ENCODE measurements at places on chromosomes 6 and 20.

GRCh38 chr6:40251637-40252300 lies 317.5 kb upstream of the MOCS1 start:
- DNase-seq = no peak

DNA sequence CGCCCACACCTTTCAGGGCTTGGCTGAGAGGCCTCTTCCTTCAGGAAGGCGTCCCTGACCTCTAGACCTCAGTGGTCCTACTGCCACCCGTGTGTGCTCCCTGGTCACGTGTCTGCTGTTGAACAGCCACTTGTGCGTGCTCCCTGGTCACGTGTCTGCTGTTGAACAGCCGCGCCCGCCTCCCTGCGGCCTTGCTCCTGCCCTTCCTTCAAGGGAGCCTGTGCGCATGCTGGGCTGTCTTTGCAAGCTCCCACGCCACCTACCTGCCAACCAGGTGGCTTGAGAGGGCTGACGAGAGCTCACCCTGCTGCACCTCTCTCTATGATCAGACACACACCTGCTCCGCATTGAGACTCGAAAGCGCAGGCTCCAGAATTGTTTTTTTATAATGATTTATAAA lies 179.3 kb downstream of the BMP7 start:
- no peak for DNase-seq

GRCh38 chr6:7100072-7100752 lies 7.5 kb upstream of the RREB1 start:
- DNase-seq = no peak

- DNase-seq = no peak
These were observed 43.3 kb upstream of the MYB start for GRCh38 chr6:135137826-135138225.

DNA sequence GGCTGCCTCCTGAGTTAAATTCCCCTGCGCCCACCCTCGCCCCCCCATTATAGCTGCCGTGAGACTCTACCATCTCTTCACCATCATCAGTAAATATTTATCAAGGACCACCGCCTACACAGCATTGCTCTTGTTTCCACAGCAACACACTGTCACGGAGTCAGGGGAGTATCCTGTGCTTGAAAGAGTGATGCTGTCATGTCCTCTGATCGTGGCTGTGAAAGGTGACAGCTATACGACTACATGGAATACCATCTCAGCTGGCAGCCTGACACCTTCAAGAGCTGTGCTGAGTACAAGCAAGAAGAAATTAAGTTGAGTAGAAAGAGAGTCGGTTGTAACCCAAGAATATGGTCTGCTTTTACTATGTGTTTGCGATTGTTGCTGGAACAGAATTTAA lies 3.4 kb downstream of the PTPRT start:
- no peak for DNase-seq

DNA sequence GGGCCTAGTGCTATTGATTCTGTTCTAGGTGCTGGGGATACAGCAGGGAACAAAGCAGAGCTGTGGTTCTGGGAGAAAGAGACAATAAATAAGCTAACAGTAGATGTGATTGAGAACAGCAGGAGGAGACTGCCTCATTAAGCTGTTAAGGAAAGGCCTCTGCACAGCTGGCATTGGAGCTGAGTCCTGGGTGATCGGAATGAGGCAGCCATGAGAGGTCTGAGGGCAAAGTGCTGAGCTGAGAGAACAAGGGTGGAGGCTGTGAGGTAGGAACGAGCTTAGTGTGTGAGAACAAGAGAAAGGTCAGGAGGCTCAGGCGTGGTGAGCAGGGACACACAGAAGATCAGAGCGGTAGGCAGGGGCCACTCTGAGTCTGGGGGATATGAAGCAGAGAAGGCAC lies 18.3 kb downstream of the DDX27 start:
- DNase-seq = no peak

- no peak for DNase-seq
These were observed 21.2 kb downstream of the CUL9 start for GRCh38 chr6:43203029-43203717.

DNA sequence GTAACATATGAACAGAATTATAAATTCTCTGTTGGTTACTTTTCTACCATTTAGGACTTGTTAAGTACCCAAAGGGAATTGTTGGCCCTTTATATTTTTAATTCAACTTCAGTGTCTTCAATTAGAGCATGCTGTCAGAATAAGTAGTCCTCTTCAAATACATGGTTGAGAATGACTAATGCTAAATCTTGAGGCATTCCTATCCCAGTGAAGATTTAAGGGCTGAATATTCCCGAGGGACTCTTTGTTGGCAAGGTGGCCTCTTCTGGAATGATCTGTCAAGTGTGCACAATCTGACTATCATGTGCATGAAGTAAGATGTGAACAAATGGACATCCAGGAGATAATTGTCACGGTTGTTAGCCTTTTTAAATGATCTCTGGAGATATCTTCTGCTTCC lies 421.7 kb downstream of the BMP2 start:
- DNase-seq = no peak

Data from activated CD4-positive, alpha-beta T cell treated with anti-CD3 and anti-CD28 coated beads, Interleukin-2, amount 50 U/mL, for 16 hours (primary cell).